ENCODE measurements at places on chromosomes 1 and 21.

GRCh38 chr1:184975208-184975870, 1.0 kb upstream of the NIBAN1 start:
- DNase-seq = no peak

DNA sequence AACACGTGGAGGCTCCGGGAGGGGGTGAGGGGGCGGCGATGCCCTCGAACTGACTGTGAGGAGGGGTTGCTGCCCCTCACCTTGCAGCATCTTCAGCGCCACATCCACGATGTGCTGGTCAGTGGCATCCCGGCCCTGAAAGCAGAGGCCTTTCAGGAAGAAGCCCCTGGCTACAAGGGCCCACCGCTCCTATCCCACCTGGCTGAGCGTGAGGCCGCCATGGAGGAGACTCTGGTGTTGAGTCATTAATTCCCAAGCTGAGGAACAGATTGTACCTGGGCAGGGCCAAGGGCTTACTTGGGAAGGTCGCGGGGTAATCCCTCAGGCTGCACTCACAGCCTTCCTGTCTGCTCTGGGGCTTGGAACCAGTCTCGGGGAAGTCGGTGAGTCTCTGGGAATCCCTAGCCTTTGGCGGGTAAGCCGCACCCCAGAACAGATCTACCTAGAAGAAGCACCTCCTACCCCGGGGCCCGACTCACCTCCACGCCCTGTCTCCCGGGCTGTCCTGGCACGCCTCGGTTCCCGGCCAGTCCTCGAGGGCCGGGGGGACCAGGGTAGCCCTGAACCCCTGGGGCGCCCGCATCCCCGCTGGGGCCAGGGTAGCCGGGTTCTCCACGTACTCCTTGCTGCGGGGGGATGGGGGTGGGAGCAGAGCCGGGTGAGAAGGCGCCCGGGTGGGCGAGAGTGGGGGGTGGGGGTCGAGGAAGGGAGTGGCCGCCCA, 13.9 kb downstream of the COL9A2 start:
- no peak for DNase-seq

DNA sequence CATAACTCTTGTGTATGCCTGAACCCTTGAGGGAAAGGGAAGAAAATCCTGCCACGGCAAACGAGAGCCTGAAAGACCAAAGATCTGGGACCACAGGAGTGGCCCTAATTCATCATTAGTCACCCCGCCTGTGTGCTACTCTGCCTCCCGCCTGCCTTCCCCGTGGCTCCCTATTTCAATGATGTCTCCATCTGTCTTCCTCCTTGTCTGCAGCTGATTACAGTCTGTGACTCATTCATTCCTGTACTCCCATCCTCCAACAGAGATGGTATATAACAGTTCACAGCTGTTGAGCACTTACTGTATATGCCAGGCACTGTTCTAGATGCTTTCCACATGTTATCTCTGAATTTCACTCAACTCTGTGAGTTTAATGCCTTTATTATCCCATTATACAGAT, 96.6 kb downstream of the SEC16B start:
- DNase-seq = no peak

DNA sequence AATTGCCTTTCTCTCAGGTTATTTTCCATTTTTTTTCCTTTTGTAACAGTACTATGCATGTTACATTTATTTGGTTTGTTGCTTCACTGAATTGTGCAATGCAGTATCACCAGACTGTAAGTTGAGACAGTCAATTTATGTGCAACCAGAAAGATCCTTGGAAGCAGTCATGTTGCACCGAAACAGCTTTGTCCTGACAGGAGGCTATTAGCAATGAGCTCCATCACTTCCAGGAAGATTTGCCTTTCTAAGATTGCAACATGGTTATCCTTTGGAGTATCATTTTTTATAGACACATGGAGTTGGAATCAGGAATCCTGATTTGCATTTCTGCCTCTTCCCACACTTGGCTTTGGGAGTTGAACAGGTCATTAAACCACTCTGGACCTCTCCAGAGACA, 84.5 kb upstream of the ST6GALNAC5 start:
- DNase-seq = no peak

DNA sequence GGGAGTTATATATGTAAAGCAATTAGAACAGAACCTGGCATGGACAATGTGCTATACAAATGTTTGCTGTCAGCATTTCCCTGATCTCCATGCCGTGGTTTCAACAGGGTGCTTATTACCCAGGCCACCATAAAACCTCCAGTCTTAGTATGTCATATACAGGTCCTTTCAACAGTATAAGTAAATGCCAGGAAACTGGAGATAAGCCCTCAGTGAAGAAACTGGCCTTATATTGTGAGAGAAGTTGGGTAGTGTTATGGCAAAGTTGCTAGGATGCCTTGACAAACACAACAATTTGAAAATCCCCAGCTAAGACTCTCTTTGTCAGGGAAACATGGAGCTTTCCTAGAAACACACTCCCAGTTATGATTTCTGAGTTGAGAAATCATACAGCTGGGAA, 850.2 kb upstream of the ADAMTS5 start:
- DNase-seq = no peak

- no peak for DNase-seq
These were observed 3.3 kb upstream of the WARS2 start for GRCh38 chr1:119143706-119144105.

DNA sequence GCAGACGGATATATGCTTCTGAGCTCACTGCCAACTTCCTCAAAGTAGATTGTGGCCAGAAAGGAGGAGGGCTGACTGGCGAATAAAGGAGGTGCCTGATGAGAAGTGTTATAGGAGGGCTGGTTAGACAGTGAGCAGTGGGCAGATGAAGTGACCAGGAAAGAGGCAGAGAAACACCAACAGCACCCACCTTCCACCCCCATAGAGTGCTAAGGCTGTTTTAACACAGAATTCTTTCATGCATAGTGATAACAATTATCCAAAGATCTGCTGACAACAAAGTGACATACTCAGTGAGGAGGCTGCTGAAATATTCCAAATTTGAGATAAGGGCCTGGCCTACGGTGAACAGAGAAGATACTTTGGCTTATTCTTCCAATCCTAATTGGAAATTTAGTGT, 21.2 kb upstream of the MTR start:
- DNase-seq = no peak

GRCh38 chr1:217431395-217431794, 199.5 kb downstream of the GPATCH2 start:
- DNase-seq = no peak

DNA sequence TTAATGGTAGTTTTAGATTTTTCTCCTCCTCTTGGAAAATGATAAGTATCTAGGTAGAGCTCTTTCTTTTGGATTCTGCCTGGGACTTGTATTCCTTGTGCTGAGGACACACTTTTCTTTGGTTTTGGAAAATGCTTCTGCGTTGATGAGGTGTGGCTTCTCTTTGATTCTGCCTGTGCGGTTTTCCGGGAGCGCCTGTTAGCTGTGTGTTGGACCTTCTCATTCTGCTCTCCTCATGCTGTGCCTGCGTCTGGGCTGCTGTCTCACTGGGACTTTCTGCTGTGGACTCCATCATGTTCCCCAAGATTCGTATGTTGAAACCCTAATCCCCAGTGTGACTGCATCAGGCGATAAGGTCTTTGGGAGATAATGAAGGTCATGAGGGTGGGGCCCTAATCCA, 21.0 kb downstream of the C1orf174 start:
- no peak for DNase-seq

DNA sequence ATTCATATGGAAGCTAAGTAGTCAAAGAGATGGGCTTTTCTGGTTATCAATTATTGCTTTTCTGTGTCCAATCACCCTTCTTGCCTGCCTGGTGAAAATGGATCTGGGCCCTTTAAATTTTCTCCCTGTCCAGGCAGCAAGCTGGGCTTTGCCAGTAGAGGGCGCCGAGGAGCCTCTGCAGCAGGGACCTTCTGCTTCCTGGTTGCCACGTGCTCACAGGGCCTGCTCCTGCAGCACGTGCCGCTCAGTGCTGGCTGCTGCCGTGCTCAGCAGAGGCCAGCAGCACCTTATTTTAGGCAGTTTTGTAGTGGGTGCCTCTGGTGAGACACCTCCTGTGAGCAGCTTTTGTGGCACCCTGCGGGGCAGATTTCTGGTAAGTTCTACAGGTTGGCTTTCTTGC, 4.0 kb downstream of the ACTL8 start:
- DNase-seq = peak; percentile 45

- DNase-seq = no peak
These were observed 2.3 kb downstream of the EGLN1 start for GRCh38 chr1:231419738-231420298.

DNA sequence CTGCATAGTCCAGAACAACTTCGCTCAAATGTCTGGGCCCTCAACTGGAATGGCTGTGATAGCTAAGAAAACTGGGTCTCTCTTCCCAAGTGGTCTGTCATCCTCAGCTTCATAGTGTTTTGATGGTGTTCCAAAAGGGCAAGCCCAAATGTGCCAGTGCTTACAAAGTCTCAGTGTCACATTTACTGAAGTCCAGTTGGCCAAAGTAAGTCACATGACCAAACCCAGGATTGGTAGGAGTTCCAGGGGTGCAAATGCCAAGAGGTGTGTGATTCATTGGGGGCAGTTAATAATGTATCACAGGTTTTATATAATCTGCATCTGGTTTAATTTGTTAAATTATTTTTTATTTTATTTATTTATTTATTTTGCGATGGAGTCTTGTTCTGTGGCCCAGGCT, 24.9 kb downstream of the SMG7 start:
- no peak for DNase-seq

DNA sequence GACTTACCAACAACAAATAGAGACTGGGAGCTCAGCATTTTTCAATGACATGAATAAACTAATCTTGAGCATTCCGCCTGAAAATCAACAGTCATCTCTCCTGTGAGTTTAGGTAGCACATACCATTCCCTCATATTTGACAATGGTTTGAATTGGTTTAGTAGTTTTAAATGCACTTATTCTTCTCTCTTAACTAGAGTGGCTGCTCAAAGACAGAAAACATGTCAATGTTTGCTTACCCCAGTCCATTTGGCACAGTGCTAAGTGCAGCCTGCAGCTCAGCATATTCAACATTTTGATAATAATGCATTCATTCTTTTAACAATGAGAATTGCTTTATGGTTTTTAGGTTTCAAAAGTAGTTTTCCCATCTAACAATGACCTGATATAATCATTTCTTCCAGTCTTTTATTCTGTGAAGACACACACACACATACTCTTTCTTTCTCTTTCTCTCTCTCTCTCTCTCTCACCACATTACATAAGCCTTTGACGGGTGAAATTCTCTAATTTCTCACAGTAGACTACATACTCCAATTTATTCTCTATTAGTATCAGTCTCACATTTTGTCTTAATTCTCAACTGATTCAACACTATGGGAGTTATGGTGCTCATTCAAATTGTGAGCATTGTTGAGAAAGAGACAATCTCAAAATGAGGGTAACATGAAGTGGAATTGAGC, 432.3 kb downstream of the LRRIQ3 start:
- DNase-seq = no peak

- no peak for DNase-seq
These were observed 5.0 kb downstream of the GUCA2B start for GRCh38 chr1:42158189-42158588.

DNA sequence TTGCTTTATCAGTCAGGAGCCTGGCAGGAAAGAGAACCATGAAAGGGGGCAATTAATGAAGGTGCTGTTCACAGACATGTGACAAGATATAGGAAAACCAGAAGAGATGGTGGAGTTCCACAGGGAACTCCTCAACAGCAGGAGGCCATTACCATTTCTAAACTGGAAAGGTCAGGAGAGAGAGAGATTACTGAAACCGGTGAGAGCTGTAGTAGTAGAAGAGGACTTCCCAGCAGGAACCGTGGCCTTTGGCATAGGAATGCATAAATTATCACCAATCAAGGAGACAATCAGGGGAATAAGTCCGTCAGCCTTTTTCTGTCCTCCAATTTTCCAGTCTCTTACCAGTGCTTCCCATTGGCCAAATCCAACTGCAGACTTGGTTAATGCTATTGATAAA, 23.0 kb upstream of the ABCD3 start:
- no peak for DNase-seq

- no peak for DNase-seq
These were observed 1.3 kb downstream of the GIPC2 start for GRCh38 chr1:78047106-78047505.

GRCh38 chr1:119794876-119795240, 16.4 kb downstream of the REG4 start:
- no peak for DNase-seq

- DNase-seq = no peak
These were observed 41.8 kb upstream of the PIGC start for GRCh38 chr1:172485626-172486025.

DNA sequence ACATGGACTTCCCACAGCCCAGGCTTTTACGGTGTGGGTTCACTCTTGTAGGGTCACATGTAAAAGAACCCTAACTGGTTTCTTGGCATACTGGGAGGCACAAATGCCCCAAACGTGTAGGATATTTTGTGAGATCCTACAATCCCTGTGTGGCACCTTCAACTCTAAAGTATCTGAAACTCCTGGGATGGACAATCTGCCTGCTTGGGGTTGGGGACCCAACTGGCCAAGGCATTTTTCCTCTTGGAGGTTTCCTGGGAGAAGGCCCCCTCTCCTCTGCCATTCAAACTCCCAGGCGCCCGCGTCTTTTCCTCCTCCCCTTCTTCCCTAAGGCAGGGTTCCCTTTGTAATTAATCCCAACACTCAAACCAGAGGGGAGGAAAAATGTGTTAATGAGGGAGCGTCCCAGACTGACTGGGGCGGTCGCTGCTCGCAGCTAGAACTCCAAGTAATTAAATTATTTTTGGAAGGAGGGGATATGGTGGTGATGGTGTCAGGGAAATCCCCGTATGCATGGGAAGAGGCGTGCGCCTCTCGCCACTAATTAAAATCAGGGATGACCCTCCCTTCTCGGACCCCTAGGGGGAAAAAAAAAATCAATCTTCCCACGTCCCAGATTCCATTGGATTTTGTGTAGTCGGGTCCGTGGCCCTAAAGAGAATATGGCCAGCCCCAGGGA, 681 bp upstream of the VANGL2 start:
- DNase-seq = no peak

- DNase-seq = no peak
These were observed 1.0 kb upstream of the WDR4 start for GRCh38 chr21:42880352-42880751.

DNA sequence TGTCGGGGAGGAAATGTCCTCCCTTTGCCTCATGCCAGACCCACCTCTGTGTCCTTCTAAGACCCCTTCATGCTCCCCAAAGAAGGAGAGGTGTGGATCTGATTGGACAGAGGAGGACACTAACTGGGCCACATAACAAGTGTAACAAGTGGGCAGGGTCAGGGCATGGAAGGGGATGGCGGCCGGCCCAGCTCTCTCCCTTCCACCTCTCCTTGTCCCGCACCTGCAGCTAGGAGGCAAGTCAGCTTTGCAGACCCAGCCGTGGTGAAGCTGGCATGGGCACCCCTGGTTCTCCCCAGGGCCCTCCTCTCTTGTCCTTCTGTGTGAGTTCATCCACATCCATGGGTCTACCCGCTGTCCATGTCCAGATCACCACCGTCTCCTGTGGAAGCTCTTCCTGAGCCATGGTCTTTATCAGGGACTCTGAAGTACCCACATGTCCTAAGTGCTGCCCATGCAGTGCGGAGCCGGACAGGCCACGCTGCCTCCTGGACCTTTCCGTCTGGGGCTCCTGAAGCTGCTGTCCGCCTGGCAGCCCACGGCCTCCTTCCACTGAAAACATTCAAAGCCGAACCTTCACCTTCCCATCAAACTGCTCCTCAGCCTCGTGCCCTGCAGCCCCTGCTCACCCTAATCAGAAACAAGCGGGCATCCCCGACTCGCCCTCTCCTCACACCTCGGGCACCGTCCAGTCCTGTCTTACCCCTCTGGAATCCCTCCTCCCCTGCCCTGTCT, 460.5 kb downstream of the PTPRU start:
- DNase-seq = no peak

- no peak for DNase-seq
These were observed 317.6 kb upstream of the PROX1 start for GRCh38 chr1:213669964-213670691.

GRCh38 chr1:240635466-240636256, 23.7 kb upstream of the GREM2 start:
- DNase-seq = no peak
